CMK (cell line): ENCODE measurements at places on chromosomes 7 and 10.

GRCh38 chr10:101513733-101514132 lies 74.3 kb downstream of the POLL start:
- no peak for DNase-seq

DNA sequence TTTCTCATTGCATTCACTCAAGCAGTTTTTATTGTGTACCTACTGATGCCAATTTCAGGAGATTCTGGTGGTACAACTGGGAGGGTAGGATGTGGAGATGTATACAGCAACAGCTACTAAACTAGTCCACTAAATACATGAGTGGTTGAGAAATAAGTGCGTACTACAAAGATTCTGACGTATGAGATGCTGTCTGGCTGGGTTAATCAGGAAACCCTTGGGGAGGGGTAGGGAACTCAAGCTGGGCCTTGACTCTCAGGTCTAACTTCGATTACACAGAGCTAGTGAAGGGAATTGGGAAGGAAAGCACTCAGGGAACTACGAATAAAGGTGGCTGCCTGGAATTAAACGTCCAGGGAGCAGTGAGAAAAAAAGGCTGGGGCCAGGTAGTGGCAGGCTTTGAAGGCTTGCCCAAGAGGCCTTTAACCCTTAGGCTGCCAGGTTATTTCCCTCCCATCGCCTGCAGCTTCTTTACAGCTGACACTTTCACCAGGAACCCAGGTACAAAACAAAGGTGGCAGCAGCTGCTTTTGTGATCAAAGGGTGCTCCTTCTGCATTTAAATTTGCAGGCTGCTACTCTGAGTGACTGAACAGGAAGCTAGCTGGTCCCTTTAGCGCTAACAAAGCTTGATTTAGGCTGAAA lies 3.2 kb downstream of the MMS19 start:
- no peak for DNase-seq

DNA sequence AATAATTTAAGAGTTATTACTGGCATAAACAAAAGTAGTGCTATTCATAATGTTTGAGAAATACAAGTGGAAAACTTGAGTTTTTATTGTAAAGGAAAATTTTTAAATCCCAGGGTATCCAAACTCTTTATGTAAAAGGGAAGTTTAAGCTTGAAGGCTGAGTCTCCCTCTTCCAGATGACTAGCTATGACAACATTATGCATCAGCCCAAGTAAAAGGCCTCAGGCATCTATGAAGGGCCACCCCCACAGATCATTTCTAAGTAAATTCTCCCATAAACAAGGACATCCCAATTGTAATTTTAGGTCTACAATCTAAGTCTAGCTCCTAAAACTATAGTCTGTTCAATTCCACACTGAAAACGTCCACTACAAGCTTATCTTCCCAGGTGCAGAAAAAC lies 166.2 kb upstream of the STEAP1 start:
- no peak for DNase-seq

- DNase-seq: no peak
Observed at GRCh38 chr7:150412518-150413488, 33.7 kb downstream of the ZNF775 start.

GRCh38 chr7:2076649-2077064 lies 156.1 kb downstream of the MAD1L1 start:
- DNase-seq: no peak

GRCh38 chr7:81903115-81903514 lies 133.3 kb upstream of the HGF start:
- no peak for DNase-seq

GRCh38 chr10:34988397-34989067 lies 101.6 kb downstream of the CUL2 start:
- no peak for DNase-seq

DNA sequence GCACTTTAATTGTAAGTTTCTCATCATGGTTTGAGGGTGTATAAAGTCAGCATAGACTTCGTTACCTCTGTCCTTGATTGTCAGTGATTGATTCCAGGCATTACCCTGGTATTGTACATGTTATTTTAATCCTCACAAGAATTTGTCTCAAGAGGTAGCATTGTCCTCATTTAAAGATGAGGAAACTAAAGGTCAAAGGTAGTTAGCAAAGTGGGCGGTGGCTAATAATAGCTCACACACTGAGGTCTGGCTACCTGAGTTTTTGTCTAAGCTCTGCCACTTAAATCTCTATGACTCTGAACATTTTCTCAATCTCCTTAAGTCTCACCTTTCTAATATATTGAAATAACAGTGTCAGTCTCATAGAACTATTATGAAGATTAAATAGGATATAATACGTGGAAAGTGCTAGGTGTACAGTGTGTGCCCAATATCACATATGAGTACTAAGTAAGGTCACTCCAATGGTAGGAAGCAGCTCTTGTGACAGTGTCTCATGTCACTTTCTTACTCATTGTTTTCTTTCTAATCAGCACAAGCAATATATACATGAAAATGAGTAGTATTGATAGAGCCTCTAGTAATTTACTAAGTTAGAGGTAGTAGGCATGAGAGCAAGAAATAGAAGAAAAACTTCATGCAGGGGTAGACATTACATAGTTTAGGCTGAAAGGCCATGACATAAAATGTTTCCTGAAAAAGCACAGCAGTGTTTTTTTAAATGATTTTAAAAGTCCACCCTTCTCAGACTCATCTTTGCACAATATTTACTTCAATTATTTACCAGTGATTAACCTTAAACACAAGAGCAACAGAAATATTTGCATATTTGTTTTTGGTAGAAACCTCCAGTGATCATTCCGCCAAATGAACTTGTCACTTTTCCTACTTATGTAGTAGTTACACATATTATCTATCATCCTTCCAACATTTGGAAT lies 21.0 kb downstream of the AHR start:
- DNase-seq: no peak

DNA sequence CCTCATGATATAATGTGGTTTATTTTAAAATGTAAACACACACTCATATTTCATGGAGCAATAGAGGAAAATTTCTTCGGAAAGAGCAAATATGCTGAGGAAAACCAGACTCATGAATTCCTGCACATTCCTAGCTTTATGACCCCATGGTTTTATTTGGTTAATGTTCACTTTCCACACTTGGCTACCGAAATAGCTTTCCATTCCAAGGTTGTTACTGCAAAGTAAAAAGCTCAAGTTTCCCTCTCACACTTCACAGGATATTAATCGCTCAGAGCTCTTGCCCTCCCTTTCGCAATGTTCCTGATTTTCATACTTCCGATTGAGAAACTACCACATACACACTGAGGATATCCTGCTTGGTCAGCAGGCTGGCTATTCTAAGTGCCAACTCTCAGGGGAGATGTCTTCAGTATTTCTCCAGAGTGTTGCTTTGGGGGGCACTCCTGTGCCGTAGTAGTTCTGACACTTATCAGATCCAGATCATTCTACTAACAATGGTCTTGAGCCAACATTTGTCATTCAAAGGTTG lies 77.5 kb upstream of the STEAP1B start:
- no peak for DNase-seq

GRCh38 chr10:129193148-129193547 lies 273.9 kb upstream of the MGMT start:
- no peak for DNase-seq

DNA sequence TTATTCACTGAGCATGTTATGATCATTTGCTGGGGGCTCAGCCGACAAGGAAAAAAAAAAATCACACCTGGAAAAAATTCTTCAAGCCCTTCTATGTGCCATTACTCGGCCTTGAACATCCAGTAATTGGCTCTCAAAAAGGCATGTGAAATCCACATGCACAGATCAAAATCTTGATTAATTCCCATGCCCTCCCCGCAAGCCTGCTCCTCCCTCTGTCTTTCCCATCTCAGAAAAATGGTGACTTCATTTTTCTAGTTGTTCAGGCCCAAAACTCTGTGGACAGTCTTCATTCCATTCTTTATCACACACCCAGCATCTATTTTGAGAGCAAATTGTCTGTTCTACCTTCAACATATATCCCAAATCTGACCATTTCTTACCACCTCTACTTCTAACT lies 91.2 kb upstream of the FRMD4A start:
- DNase-seq: no peak

GRCh38 chr10:14798636-14799035 lies 23.9 kb upstream of the FAM107B start:
- no peak for DNase-seq

DNA sequence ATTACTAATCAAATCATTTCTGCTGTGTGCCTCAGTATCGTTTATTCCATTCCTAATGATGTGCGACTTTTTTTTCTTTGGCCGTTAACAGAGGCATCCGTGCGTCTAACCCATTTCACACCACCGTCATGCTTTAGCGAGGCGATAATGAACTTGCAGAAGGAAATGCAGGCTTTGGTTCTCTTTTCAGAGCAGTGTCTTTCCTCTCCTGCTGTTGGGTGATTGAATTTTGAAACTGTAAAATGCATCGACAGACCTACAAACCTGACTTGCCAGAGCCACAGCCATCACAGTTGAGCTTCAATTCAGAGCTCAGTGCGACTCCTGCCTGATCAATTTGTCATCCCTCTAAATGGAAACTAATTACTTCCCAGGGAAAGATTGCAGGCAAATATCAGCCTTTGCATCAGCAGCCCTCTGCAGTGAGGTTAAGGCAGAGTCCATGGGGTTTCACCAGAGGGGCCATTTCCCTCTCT lies 486.0 kb upstream of the GALNT17 start:
- no peak for DNase-seq

DNA sequence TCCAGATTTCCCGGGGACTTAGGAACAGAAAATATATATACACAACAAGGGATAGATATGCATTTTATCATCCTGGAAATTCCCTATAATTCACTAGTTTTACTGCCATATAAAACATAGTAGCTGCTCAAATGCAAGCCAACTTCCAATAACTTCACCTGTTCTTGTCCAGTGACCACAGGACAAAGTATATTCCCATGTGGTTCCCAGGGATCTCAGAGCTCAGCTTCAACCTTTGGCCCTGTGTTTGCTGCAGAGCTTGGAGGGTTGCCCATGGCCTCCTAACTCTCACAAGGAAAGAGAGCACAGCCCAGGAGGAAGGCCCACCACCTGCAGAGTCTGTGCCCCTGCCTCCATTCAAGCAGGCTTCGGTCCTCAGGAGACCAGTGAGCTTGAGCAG lies 4.5 kb upstream of the DRGX start:
- DNase-seq: no peak

GRCh38 chr10:6803427-6803783 lies 223.3 kb upstream of the PRKCQ start:
- DNase-seq: no peak

DNA sequence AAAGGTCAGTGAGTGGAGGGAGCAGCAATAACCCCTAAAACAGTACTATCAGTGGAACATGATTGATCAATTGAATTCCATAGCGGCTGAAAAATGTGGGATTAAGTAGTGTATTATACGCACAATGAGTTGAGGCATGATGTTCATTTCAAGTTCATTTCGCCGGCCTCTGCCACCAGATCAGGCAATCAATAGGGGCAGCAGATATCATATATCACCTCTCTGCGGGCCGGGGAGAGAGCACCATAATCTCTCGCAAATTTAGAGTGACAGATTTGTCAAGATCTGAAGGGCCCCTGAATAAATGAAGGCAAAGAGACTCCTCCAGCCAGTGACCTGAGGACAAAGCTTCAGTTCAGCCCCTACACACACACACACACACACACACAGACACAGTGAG lies 58.5 kb downstream of the PAX2 start:
- DNase-seq: no peak

GRCh38 chr7:41685684-41686083 lies 17.2 kb downstream of the INHBA start:
- no peak for DNase-seq

- no peak for DNase-seq
Observed at GRCh38 chr7:36109013-36109627, 43.9 kb upstream of the EEPD1 start.

DNA sequence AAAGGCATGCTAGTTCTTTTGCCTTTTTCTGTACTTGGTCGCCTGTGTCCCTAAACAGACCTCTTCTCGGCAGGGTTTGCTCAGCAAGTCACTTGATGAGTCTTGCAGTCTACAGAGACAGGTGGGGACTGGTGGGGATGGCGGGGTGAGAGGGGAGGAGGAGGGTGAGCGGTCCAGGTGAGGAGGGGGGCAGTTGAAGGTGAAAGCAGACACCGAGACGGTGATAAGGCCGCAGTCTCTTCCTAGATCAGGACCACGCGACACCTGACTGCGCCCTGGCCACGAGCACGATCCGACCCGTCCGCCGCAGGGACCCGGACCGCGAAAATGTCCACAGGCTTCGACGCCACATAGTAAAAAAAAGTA lies 566 bp downstream of the ASNS start:
- no peak for DNase-seq

- no peak for DNase-seq
Observed at GRCh38 chr10:125823663-125824251, 411 bp downstream of the BCCIP start.

GRCh38 chr7:2813350-2814185 lies 30.5 kb downstream of the GNA12 start:
- DNase-seq: no peak

GRCh38 chr10:29709484-29710002 lies 74.8 kb upstream of the SVIL start:
- no peak for DNase-seq
